ENCODE measurements at places on chromosomes 11 and 22. TPM values are rescaled to one million over a fixed set of nuclear protein-coding genes. Genes with fewer than 3 reads are reported as not detected.

DNA sequence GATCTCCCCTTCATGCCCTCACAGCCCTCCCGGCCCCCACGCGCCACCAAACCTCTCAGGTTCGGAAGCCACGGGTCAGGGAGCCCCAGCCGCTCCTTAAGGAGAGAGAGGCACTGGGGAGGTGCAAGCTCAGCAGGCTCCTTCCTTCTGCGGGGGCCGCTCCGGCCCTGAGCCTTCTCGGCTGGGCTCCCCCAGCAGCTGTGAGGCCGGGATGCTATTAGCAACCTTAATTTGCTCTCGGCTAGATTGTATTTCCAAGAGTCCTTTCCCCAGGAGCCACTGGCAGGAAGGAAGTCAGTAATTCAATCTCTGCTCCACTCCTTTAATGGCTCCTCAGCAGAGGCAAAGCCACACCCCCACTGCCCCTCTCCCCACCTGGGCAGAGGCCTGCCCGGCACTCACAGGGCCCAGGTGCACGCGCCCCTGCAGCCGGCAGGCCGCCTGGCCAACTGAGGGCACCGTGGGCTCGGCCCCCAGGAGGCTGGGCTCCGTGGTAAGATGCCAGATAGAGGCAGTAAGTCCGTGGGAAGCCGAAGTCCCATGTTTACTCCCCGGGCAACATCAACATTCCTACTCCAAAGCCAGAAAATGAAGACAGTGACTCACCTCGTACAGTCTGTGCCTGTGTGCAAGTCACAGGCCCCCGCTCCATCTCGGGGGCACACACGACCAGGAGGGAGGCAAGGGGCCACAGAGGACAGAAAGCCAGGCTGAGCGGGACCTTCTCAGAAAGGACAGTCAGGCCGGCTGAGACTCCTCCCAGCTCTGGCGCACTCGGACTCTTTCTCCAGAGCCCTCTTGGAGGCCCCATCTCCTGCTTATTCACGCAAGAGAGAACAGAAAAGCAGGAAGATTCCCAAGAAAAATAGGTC lies 5.2 kb downstream of the IGSF9B start:
- DNase-seq: no peak

DNA sequence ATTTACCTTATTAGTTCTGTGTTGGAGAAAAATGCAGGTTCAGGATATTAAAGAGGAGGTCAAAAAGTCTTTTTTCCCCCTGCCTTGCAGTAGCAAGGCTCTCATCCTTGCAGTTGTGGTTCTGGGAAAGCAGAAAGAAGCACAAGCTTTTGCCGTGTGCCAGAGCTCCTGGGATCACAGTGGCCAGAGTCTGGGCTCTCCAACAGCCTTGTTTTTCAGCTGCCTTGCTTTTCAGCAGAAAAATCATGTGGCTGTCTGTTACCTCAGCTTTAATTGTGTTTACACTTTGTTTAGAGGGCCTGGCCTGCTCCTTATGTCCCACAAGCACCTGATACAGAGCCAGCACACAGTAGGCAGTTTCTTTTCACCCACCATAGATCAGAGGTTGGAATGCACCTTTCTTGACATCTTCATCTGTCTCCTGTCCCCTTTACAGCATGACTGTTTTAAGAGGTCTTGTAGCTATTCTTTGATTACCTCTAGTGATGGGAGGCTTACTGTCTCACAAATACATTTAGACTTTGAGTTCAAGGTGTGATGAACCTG lies 67.5 kb downstream of the TEAD1 start:
- no peak for DNase-seq

DNA sequence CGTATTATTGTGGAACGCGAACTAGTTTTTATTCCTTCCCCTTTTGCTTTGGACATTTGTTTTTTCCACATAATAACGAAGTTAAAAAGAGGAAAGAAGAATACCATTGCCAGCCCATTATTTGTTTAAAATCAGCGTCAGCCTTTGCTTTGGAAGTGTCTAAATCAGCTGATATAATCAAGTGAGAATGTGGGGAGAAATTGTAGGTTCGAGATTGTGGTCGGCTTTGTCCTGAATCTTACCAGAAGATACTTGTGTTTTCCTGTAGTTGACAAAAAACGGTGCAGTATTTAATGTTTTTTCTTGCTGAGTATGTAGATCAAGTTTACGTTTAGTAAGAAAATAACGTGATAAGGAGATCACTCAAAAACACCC lies 935 bp downstream of the ZNF143 start:
- DNase-seq: no peak

DNA sequence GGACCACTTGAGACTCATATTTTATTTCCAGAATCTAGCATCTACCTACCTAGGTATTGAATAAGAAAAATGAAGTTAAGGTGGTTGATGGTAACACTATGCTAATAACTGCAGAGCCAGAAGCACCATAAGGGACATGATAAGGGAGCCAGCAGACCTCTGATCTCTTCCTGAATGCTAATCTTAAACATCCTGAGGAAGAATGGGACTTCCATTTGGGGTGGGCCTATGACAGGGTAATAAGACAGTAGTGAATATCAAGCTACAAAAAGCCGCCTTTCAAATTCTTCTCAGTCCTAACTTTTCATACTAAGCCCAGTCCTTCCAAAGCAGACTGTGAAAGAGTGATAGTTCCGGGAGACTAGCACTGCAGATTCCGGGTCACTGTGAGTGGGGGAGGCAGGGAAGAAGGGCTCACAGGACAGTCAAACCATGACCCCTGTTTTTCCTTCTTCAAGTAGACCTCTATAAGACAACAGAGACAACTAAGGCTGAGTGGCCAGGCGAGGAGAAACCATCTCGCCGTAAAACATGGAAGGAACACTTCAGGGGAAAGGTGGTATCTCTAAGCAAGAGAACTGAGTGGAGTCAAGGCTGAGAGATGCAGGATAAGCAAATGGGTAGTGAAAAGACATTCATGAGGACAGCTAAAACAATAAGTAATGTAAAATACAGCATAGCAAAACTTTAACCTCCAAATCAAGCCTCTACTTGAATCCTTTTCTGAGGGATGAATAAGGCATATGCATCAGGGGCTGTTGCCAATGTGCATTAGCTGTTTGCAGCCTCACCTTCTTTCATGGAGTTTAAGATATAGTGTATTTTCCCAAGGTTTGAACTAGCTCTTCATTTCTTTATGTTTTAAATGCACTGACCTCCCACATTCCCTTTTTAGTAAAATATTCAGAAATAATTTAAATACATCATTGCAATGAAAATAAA lies 2.1 kb downstream of the HBB start:
- no peak for DNase-seq

- DNase-seq: no peak
Observed at GRCh38 chr11:44840521-44841251, 110.0 kb downstream of the TP53I11 start.

GRCh38 chr11:69342588-69343330 lies 48.8 kb downstream of the MYEOV start:
- DNase-seq: no peak

GRCh38 chr22:46111645-46112306 lies 38.5 kb upstream of the PPARA start:
- no peak for DNase-seq

STK33 gene
- 0.18 TPM for polyA plus RNA-seq

LRRC74B gene
- polyA plus RNA-seq: not detected

POTEH gene
- polyA plus RNA-seq: not detected

PRPF19 gene
- 35.4 TPM for polyA plus RNA-seq

Data from keratinocyte (primary cell).